ENCODE measurements at places on chromosomes 16 and 17. TPM values are rescaled to one million over a fixed set of nuclear protein-coding genes. Genes with fewer than 3 reads are reported as not detected.

PTX4 gene
- total RNA-seq = not detected

ADAD2 gene
- total RNA-seq = not detected

PDE6G gene
- 0.30 TPM for total RNA-seq

MOSMO gene
- total RNA-seq = 8.3 TPM

CCDC92B gene
- 0.11 TPM for total RNA-seq

ARHGDIG gene
- total RNA-seq = not detected

TBC1D28 gene
- total RNA-seq = not detected

C17orf100 gene
- total RNA-seq = 2.4 TPM

CLEC19A gene
- total RNA-seq = not detected

TBC1D3C gene
- not detected for total RNA-seq

TERB1 gene
- total RNA-seq = not detected

GRCh38 chr17:74430706-74431567 is 951 bp upstream of the GPRC5C start:
- peak; percentile 94 for DNase-seq

GRCh38 chr17:42179911-42180410 is 981 bp downstream of the KCNH4 start:
- DNase-seq = no peak

GRCh38 chr17:8016632-8017424 is 14.4 kb downstream of the GUCY2D start:
- DNase-seq = peak; percentile 86

DNA sequence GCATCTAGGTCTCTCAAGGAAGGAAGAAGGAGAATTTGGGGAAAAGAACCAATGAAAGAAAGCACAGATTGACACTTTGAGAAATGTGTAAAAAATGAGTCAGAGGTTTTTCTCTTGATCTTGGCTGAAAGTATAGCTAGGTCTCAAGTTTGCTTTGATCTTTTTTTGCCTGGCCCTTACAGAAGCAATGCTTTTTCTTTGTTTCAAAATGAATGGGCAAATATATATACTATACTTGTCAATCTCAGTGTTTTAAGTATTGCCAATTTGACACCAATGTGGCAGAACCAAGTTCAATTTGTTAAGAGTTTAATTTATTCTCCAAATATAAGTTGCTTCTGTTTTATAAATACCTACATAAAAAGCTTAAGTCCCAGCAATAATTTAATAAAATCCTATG is 119.6 kb downstream of the PPM1E start:
- no peak for DNase-seq

- peak; percentile 88 for DNase-seq
Measured at GRCh38 chr17:36183001-36183971, 6.8 kb upstream of the TBC1D3B start.

DNA sequence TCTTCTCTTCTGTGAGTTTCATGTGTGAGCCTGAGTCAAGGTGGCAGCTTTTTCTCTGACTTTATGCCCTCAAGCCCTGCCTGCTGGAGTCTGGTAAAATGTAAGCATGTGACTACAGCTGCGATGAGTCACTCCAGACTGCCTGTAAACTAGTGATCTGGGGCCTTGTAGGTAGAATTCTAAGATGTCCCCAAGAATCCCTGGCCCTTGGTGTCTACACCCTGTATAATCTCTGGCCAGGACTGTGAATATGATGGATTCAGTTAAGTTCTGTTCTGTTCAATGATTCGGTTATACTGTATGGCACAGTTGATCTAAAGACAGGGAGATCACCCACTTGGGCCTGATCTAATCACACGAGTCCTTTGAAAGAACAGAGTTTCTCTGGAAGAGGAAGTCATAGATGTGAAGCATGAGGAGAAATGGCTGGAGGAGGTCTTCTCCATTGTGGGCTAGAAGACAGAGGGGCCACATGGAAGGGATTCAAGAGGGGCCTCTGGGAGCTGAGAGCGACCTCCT is 29.8 kb downstream of the PRSS54 start:
- DNase-seq = peak; percentile 56

GRCh38 chr17:36885153-36885735 is 52.0 kb upstream of the LHX1 start:
- DNase-seq = no peak

DNA sequence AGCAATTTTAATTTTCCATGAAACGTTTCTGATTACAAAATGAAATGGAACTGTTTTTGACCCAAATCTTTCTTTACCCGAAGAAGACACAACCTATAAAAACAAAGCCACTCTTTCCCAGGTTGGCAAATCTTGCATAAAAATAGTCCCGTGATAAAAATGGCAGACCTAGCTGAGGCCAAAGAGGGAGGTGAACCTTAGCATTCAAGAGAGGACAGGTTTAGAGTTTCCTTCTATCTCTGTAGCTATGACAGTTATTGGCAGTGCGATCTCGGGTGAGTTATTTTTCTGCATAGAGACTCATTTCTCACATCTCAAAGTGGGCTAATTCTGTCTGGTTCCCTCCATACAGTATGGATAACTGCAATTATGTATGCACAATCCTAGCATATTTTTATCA is 241.4 kb downstream of the MAP2K6 start:
- no peak for DNase-seq

DNA sequence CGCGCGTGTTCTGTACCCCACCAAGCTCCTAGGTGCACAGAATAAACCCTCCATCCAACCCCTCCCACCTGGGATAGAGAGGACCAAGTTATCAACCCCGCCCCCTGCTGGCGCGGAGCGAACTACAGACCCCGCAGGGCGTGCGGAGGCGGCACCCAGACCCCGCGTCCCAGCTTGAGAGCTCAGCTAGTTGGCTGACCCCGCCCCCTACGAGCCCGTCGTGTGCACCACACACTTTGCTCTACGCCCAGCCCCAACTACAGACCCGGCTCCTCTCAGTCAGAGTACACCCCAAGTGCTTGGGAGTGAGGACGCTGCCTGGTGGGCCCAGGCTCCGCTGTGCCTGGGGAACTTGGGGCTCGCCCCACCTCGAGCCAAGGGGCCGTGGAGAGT is 1.5 kb downstream of the GRIN2A start:
- no peak for DNase-seq

DNA sequence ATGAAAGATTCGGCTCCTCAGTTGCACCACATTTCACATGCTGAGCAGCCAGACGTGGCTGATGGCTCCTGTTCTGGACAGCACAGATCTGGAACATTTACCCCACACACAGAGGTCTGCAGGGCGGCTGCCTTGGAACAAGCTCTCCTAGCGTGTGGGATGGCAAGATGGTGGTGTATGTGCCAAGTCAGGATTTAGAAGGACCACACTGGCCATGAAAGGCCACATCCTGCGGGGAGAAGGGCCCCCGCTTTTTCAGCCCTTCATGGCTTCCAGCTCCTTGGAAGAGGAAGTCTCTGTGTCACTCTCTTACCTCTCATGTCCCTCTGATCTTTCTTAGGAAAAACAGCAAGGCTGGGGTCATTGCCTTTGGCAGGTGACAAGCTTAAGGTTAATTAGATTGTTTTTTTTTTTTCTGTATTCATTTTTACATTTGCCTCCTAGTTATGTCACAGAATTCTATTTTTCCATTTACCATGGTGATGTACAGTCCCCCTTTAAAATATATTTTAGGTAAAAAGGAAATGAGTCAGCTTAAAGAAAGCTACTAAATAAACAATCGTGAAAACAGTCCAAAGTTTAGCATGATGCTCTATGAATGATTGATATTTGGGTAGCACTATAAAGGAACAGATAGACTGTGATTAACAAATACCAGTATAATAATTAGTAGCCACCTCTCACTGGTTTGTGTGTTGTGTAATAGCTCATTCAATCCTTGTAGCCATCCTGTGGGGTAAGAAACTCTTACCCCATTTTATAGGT is 396.6 kb downstream of the CPPED1 start:
- DNase-seq = no peak

DNA sequence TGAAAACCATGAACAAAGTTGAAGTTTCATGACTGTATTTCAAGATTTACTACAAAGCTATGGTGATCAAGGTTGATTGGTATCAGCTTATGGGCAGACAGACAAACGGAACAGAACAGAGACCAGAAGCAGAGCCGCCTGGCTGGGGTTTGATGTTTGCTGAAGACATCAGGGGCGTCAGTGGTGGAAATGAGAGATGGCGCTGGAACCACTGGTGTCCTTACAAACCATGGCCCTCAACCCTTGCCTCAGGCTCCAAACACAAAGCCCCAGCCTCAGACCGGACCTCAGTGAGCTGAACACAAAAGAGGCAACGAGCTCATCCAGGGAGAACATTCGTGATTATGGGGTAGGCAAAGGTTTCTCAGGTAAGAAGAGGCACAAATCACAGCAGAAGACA is 113.0 kb upstream of the METRNL start:
- no peak for DNase-seq

- no peak for DNase-seq
Measured at GRCh38 chr17:41617136-41617535, 4.6 kb upstream of the KRT16 start.

- DNase-seq = no peak
Measured at GRCh38 chr16:56423584-56424403, 1.6 kb downstream of the AMFR start.

DNA sequence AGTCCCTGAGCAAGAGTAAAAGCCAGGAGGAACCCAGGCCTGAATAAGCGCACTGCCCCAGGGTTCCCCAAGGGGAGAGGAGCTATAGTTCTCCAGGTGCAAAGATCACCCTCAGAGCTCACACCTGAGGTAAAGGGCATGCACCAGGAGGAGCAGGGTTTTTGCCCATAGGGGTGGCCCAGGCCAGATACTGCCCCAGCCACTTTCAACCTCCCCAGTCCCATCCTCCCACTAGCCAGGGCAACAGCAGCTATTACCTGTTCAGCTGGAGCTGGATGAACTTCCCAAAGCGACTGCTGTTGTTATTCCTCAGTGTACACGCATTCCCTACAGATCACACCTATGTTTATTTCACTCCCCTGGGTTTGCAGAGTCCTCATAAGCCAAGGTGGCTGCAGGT is 19.8 kb downstream of the MYO19 start:
- DNase-seq = no peak

DNA sequence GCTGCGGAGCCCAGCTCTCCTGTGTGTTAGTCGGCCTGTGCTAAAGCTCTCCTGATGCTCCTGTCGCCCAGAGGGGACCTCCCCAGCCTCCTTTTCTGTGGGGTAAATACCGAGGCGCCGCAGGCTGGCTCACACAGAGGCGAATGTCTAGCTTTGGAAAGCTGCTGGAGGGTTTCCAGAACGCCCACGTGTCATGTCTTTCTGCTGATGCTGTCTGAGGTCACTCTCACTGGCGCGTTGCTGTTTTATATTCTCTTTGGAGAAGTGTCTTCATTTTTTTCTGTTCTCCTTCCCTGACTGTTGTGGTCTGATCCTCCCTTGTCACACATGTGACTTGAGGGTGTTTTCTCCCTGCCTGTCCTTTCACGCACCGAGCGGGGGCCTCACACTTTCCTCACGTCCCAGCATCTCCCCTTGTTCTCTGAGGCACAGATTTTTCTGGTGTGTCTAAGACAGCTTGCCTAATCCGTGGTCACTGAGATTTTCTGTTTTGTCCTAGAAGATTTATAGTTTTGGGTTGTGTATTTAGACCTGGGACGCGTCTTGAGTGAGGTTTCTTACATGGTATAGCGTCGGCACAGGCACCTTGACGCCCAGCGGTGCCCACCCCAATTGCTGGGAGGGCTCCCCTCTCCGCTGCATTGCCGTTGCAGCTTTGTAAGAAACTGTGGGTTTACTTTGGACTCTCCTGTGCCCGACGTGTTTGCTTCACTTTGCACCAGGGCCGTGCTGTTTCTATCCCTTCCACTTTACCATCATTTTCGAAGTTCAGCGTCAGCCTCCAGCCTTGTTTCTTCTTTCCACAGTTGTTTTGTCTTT is 92.1 kb upstream of the ZNF750 start:
- peak; percentile 50 for DNase-seq

All from lower leg skin (tissue), 4 donors.